ENCODE measurements at places on chromosomes 16 and 17.
A peak's percentile ranks its signal among the peaks of the same experiment; 100 is the strongest.

- no peaks in the 10 kb centered on the region for H3K4me1 ChIP-seq
- H3K4me3 ChIP-seq, result no peak overlapping the region
- H3K27me3 ChIP-seq, result no peaks in the 10 kb centered on the region
- no peak overlapping the region for H3K27ac ChIP-seq
These were observed 19.3 kb downstream of the PLD6 start for GRCh38 chr17:17186551-17187505.

DNA sequence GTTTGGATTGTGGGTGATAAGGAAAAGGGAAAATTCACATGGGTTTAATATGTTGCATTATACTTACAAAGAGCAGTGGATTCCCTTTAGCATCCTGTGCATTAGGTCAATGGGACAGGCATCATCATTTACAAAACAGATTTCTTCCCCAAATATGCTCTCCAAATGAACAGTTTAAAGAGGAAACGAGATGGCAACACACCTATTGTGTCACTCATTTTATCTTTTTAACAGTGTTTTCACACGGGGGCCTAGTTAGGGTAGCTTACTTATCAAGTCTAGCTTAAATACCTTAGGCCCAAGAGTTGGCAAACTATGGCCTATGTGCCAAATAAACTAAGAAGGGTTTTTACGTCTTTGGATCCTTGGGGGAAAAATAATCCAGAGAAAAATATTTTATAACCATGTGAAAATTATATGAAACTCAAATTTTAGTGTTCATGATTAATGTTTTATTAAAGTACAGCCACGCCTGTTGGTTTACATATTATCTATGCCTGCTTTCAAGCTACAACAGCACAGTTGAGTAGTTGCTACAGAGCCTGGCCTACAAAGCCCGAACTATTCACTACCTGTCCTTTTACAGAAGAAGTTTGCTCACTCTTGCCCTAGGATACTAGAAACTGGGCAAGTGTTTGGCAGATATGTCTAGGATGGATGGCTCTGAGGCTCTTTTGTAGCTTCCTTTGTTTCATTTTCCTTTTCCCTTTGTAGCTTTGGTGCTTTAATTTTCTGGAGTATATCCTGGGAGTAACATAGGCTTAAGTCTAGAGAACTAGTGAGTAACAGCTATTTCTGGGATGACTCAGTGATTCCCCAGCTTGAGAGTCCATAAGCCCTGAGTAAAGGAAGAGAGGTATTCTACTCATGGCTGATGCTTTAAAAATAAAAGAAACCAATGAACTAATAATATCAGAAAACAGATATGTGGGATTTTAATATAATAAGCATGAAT, 12.4 kb downstream of the NUP93 start:
- no peaks in the 10 kb centered on the region for H3K27me3 ChIP-seq
- H3K36me3 ChIP-seq, result no peaks in the 10 kb centered on the region
- DNase-seq, result no peak
- H3K27ac ChIP-seq, result no peak overlapping the region
- no peaks in the 10 kb centered on the region for H3K4me1 ChIP-seq

- no peak overlapping the region for H3K27ac ChIP-seq
- H3K4me3 ChIP-seq, result no peak overlapping the region
- no peaks in the 10 kb centered on the region for H3K36me3 ChIP-seq
- no peaks in the 10 kb centered on the region for H3K27me3 ChIP-seq
- H3K4me1 ChIP-seq, result peaks cover 6% of the 10 kb centered on the region
These were observed 29.1 kb upstream of the TNS4 start for GRCh38 chr17:40530531-40530994.

DNA sequence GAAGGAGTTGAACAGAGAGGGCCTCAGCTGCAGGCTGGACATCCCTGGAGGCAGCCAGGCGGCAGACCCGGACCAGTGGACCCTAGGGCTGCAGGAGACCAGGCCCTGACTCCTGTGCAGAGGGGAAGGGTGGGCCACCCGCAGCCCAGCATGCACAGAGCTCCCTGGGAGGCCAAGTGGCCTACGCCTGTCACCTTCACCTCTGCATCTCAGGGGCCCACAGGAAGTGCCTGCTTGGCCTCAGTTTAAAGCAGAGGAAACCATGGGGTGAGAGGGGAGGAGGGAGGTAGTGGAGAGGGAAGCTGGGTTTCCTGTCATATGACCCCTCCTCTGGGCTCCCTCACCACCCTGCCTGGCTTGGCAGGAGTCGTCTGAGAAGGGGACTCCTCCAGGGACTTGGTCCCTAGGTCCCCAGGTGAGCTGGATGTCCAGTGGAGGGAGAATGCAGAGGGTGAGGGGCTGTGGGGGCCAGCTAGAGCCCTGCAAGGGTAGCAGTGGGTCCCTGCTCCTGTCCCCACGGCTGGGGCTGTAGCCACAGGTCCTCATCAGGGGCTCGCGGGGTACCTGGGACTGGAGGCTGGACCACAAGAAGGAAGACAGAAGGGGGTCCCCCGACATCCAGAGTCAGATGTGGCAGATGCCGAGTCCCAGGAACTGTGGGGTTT, at the start of gene TMC8:
Gene TMC8 (plus strand): TSS at position 335 of the 665 bp plus-strand sequence. CDS start 818 bp downstream, outside the sequence.
- DNase-seq, result peak; percentile 96
- peak within 1 kb of the TSS; percentile 74 for H3K4me3 ChIP-seq
- peaks cover 40% of the 10 kb centered on the region for H3K36me3 ChIP-seq
- H3K4me1 ChIP-seq, result no peaks in the 10 kb centered on the region
- no peaks in the 10 kb centered on the region for H3K27me3 ChIP-seq

DNA sequence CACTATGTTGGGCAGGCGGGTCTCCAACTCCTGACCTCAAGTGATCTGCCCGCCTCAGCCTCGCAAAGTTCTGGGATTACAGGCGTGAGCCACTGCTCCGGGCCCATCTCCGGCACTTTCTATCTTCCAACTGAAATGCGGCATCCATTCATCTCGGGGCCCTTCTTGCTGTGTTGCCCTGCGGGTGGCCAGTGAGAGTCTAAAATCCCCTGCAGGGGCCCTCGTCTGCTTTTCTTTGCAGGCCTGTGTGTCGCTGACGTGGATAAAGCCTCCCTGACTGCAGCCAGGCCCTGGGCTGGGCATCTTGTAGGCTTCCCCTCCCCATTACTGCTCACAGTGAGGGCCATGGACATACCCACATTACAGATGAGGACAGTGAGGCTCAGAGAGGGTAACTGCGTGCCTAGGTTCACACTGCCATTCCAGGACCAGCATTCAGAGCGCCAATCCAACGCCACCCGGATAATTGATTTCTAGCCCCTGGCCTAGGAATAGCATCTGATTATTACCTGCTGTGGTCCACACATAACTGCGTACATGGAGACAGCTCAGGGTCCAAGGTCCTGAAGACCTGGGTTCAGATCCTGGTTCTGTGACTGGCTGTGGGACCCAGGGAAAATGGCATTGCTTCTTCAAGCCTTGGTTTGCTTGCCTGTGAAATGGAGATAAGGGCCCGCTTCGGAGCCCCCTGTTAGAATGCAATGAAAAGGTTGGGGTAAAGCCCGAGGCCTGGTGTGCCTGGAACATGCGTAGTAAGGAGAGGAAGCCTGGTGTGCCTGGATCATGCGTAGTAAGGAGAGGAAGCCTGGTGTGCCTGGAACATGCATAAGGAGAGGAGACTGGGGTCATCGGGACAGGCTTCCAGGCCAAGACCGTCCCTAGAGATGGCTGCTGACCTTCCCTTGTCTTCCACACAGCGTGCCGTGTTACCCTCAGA, 25.0 kb downstream of the CRISPLD2 start:
- no peak for DNase-seq
- no peak overlapping the region for H3K4me3 ChIP-seq
- H3K4me1 ChIP-seq, result no peaks in the 10 kb centered on the region

DNA sequence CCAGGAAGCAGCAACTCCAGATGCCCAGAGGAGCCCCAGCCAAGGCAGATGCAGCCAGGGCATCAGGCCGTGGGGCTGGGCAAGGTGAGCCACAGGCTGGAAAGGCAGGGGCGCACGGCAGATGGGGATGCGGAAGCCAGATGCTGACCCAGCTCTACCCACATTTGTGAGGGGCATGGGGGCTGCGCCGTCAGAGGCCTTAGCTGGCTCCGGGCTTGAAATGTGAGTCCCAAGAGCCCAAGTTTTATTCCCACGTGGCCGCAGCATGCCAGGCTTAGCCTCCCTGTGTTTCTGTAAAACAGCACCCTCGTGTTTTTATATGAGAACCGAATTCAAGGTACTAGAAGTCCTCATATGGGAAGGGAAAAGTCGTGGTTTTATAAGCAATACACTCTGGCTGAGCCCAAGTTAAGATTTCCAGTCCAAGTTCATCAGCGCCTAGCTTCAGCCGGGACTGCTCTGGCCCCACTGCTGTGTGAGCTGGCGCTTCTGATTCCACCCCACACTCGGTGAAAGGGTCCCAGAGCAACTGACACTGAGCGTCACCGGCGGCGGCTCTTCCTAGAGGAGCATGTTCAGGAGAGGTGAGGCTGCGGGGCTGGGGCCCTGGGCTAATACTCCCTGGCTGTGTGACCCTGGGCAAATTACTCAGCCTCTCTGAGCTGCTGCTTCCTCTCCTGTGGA, 6.7 kb upstream of the C16orf95 start:
- no peak overlapping the region for H3K27ac ChIP-seq
- H3K27me3 ChIP-seq, result no peaks in the 10 kb centered on the region
- no peak overlapping the region for H3K4me3 ChIP-seq
- H3K36me3 ChIP-seq, result peaks cover 2% of the 10 kb centered on the region

DNA sequence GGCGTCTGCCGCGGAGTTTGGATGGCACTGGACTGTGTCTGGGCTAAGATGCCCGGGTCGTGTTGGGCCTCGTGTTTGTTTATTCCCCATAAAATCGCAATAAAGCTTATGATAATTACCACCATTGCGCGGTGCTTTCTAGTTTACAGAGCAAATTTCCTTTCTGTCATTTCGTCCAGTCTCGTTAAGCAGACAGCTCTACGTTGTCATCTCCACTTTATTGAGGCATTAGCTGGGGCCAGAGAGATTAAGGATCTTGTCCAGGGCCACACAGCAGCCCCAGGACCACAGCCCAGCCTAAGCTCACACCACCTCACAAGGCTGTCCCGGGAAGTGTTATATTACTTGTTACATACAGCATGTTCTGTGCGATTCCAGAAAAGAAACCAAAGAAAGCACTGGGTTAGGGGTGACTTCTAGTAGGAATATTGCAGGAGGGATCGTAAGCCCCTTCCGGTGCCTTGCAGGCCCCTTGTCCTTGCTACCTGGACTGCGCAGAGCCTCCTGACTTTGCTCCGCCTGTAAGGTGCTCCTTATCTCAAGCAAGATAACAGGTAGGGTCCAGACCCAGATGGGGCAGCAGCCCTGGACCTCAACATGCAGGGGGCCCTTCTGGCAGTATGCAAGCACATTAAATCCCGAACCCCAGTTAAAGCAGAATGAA, 6.3 kb downstream of the NOS2 start:
- H3K4me1 ChIP-seq, result peaks cover 7% of the 10 kb centered on the region
- no peak overlapping the region for H3K27ac ChIP-seq
- DNase-seq, result no peak
- H3K4me3 ChIP-seq, result peak overlapping the region; percentile 68
- H3K36me3 ChIP-seq, result no peaks in the 10 kb centered on the region

DNA sequence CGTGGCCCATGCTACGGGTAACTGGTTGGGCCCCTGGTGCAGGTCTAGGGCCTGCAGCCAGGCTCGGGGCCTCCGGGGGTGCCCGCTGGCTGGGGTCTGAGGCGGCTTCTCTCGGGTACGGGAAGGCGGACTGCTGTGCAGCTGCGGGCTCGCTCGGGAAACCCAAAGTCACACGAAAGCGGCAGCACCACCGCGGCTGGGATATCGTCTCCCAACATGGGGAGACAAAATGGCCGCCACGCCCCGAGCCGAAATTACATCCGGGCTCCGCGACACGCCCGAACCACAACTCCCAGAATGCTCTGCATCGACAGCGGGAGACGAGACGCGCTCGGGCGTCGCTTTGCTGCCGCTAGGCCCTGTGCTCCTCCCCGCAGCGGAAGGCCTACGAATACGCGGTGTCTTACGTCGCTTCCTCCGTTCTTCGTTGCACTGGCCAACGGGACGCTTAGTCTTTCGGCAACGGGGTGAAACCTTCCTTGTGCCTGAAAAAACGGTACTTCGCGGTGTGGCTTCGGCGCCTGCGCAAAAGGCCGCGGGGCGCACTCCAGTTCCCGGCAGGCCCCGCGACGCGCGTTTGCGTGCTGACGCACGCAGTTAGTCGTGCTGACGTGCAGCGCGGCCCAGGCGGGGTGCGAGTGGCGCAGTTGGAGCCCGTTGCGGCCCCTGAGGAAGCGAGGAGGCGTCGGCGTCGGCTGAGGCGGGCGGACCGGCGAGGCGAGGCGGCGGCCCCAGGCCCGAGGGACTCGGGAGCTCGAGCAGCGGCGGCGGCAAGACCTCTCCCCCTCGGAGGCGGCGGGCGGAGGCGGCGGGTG, at the start of gene SRRM2:
Gene SRRM2 (plus strand): TSS at position 604 of the 815 bp plus-strand sequence. CDS start 3,727 bp downstream, outside the sequence.
- H3K4me3 ChIP-seq, result peak within 1 kb of the TSS; percentile 85
- no peaks in the 10 kb centered on the region for H3K27me3 ChIP-seq
- peaks cover 33% of the 10 kb centered on the region for H3K4me1 ChIP-seq
- H3K27ac ChIP-seq, result peak within 1 kb of the TSS; percentile 96
- peaks cover 10% of the 10 kb centered on the region for H3K36me3 ChIP-seq

- no peak overlapping the region for H3K4me3 ChIP-seq
- peaks cover 33% of the 10 kb centered on the region for H3K36me3 ChIP-seq
- H3K27ac ChIP-seq, result no peak overlapping the region
These were observed 20.5 kb downstream of the EFTUD2 start for GRCh38 chr17:44878627-44879221.

- H3K27ac ChIP-seq, result no peak overlapping the region
- no peak overlapping the region for H3K4me3 ChIP-seq
- no peaks in the 10 kb centered on the region for H3K4me1 ChIP-seq
- DNase-seq, result no peak
These were observed 18.9 kb downstream of the KATNB1 start for GRCh38 chr16:57754354-57755060.

DNA sequence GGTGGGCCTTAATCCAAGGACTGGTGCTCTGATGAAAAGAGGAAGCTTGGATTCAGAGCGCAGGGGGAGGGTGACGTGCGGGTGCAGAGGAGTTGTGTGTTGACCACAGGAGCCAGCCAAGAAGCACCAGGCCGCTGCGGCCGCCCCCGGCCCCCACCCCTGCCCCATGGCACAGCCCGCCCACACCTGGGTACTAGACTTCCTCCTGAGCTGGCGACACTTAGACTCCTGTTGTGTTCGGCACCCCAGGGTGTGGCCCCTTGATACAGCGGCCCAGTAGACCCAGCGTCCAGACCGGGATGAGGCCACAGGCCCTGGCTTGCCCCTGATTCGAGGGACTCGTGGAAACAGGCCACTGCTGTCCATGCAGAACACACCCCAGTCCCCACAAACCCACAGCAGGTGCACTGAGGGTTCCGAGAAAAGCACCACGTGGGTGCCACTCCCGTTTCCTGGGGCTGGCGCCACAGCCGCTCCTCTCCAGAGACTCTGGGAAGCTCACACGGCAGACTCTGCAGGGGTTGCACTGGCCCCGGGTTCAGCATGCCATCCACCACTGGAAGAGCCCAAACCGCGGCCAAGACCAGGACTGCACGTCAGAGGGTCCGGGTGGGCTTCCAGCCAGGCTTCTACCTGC, 5.7 kb upstream of the SNAI3 start:
- peaks cover 2% of the 10 kb centered on the region for H3K4me1 ChIP-seq
- DNase-seq, result peak; percentile 60
- peaks cover 17% of the 10 kb centered on the region for H3K36me3 ChIP-seq
- H3K27ac ChIP-seq, result no peak overlapping the region

GRCh38 chr17:31318851-31319661, 2.4 kb downstream of the EVI2A start:
- no peaks in the 10 kb centered on the region for H3K27me3 ChIP-seq
- DNase-seq, result peak; percentile 87
- H3K4me3 ChIP-seq, result peak overlapping the region; percentile 85
- no peaks in the 10 kb centered on the region for H3K36me3 ChIP-seq

All from common myeloid progenitor, CD34-positive (primary cell).